Activated T-helper 2 cell treated with anti-CD3 and anti-CD28 coated beads, Interferon-gamma antibody, Interleukin-2, Interleukin-4, amounts not matched to agents 10 μg/mL and 5 μg/mL and 100 μg/mL, durations not matched to agents 14 hours and 24 hours and 36 hours (primary cell): ENCODE measurements at places on chromosomes 5 and 9. TPM values are rescaled to one million over a fixed set of nuclear protein-coding genes. Genes with fewer than 3 reads are reported as not detected.

MEIKIN gene
- total RNA-seq: not detected in 2 replicates

HSPA4 gene
- total RNA-seq: 223 and 229 TPM in 2 replicates

WDR38 gene
- not detected in 2 replicates for total RNA-seq

PCDHGA6 gene
- 0.48 and 0.55 TPM in 2 replicates for total RNA-seq

OMD gene
- total RNA-seq: not detected in 2 replicates

FABP6 gene
- total RNA-seq: not detected in 2 replicates

PRRX2 gene
- total RNA-seq: 5.0 and 5.1 TPM in 2 replicates

PCDH1 gene
- not detected in 2 replicates for total RNA-seq

BAG1 gene
- total RNA-seq: 62.0 and 68.9 TPM in 2 replicates

GRIN3A gene
- not detected in 2 replicates for total RNA-seq

RRAGA gene
- 60.8 and 64.6 TPM in 2 replicates for total RNA-seq

C7 gene
- not detected in 2 replicates for total RNA-seq

PALM2AKAP2 gene
- 0.57 TPM in 1 of 2 replicates, not detected in the other for total RNA-seq

TSLP gene
- total RNA-seq: 0.46 and 0.87 TPM in 2 replicates

CDO1 gene
- total RNA-seq: 0.18 and 1.2 TPM in 2 replicates

SLC9A3 gene
- 2.4 and 2.8 TPM in 2 replicates for total RNA-seq

SLC6A7 gene
- total RNA-seq: not detected in 2 replicates

HAVCR1 gene
- total RNA-seq: 0.64 and 1.2 TPM in 2 replicates

PDCD1LG2 gene
- total RNA-seq: 1.7 and 2.0 TPM in 2 replicates

NR5A1 gene
- not detected in 2 replicates for total RNA-seq

HEMGN gene
- 0.41 and 0.78 TPM in 2 replicates for total RNA-seq
